ENCODE measurements at places on chromosomes 2 and 18.

DNA sequence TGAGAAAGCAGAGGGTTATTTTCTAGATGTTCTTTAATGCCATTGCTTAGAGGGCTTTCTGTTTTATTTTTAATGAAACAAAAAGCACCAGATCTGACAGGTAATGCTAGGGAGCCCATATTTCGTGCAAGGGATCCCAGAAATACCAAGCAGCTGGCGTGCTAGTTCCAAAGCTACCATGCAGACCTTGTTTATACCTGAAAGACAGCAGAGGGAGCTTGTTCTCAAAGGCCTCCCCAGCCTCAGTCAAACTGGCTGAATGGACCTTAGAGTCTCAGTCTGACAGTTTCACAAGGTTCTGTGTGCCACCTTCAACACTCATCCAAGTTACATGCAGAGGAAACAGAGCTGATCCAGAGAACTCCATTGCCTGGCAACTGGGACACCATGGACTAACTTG, 48.6 kb downstream of the GALNT14 start:
- no peak for DNase-seq

GRCh38 chr2:141620372-141620771, 510.4 kb downstream of the LRP1B start:
- no peak for DNase-seq

DNA sequence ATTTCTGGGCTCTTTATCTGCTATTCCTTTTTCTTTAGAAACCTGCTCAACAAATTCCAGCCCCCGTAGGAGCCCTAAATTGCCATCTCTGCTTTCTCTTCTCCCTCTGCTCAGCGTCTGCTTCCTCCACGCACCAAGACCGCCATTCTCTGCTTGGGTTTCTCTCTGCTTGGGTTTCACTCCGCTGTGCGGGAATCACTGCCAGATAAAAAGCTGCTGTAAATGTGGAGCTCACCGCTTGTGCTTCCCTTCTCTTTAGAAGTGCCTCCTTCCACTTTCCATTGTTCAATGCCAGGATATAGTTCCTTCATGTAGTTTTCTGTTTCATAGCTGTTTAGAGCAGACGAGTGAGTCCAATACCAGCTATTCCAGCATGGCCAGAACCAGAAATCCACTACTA, 45.9 kb downstream of the TMEM237 start:
- DNase-seq: no peak

GRCh38 chr2:149884871-149885270, 297.3 kb upstream of the MMADHC start:
- no peak for DNase-seq

GRCh38 chr2:33085646-33086045, 138.9 kb downstream of the LTBP1 start:
- DNase-seq: no peak

- no peak for DNase-seq
Measured at GRCh38 chr2:85939131-85939530, 50.3 kb upstream of the ST3GAL5 start.

DNA sequence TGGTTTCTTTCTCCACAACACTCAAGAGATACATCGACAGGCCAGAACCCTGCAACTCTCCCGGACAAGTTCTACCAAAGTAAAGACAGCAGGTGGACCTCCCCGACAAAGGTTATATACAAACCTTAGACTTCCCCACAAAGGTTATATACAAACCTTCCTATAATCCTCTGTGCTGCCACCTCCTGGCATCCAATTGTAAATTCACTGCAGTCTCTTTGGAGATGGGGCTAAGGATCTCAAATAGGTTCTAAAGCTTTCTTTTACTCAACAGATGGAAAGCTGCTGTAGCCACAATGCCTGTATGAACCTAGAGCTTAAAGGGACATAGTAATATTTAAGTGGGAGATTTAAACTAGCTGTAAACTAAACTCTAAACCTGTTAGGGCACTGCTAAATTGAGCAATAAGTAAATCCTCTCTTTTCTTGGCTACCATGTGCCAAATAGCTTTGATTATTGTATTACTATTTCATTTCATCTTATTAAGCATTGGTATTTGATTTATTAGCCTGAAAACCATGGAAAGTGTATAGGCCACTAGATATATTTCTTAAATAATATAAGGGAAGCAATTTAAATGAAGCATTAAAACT, 9.8 kb upstream of the MREG start:
- no peak for DNase-seq

- DNase-seq: no peak
Measured at GRCh38 chr18:32478317-32478716, 7.6 kb upstream of the GAREM1 start.

- DNase-seq: no peak
Measured at GRCh38 chr2:172640389-172640788, 84.5 kb downstream of the PDK1 start.

- DNase-seq: no peak
Measured at GRCh38 chr2:96916156-96916630, 46.3 kb upstream of the SEMA4C start.
